KG1 (cell line): ENCODE measurements at places on chromosomes 1 and 21.

- no peak for DNase-seq
Measured at GRCh38 chr1:205442051-205442725, 13.7 kb downstream of the BLACAT1 start.

DNA sequence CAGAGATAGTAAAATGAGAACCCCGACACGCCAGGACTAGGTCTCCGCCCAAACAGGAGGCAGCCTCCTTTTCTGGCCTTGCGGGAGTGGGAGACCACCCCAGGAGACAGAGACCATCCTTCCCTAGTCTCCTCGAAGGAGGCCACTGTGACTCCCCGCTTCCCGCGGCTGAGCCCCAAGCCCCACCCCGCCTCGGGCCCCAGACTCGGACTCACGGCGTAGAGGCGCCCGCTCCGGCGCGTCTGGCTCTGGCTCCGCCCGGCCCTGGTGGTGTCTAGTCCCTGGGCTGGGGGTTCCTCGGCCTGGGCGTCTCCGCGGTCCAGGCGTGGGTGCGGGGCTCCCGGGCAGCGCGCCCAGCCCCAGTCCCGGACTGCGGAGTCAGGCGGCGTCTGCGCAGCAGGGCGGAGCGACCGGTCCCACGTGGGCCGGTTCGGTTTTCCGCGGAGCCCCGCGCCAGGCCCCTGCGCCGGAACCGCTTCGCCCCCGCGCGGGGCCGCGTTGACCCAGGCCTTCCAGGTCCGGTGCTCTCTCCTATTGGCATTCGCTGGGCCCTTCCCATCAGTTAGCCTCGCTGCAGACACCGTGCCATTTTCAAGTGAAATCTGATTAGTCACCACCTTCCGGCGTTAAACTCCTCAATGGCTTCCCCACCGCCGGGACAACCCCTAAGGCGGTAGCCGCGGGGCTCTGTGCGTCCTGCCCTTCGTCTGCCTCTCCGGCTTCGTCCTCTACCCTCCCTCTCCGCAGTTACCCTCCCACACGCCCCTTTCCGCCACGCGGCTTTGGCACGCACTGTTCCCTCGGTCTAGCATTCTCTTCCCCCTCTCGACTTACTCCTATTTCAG is at the start of gene C1orf216:
Gene C1orf216, minus strand, starts transcription at position 393 of the 845 bp plus-strand sequence. CDS start 2,563 bp downstream, outside the sequence.
- no peak for DNase-seq

GRCh38 chr1:6614929-6615785 is 1.6 kb downstream of the PHF13 start:
- no peak for DNase-seq

DNA sequence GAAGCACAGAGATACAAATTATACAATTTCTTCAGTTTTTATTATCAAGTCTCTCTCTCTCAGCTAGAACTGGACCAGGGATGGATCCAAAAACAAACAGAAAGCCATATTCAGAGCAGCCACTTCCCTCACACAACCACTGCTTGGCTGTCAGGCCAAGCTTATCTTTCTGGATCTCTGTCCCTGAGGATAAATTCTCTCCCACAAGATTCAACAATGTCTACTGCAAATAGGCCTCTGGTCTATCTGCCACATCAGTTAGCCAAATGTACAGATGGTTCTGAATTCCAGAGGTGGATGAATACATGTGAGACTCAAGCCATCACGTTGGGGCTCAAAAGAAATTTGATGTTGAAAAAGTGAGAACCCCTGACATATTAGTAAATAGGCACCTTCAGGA is 350.9 kb downstream of the LTN1 start:
- DNase-seq, result no peak

- DNase-seq, result no peak
Measured at GRCh38 chr1:70044832-70045231, 160.5 kb downstream of the LRRC40 start.

GRCh38 chr1:32627596-32628162 is 22.7 kb downstream of the ZBTB8OS start:
- no peak for DNase-seq

DNA sequence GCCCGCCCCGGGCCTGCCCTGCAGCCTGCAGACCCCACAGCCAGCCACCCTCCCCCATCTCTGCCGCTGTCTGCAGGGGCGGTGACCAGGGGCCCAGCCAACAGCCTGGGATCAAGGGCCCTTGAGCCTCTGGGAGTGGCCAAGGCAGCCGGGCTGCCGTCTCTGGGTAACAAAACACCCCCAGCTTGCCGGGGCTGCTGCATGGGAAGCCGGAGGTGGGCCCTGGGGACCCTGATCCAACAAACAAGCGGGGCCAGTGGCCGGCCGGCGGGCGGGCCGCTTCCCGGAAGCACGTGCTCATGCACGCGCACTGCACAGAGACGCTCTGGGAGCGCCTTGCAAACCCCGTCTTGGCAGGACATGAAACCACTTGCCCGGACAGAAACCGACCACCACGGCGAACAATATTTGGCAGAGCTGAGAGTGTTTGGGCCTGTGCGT is 13.2 kb downstream of the MEGF6 start:
- no peak for DNase-seq

- DNase-seq, result no peak
Measured at GRCh38 chr1:28070725-28071593, 17.5 kb downstream of the EYA3 start.

DNA sequence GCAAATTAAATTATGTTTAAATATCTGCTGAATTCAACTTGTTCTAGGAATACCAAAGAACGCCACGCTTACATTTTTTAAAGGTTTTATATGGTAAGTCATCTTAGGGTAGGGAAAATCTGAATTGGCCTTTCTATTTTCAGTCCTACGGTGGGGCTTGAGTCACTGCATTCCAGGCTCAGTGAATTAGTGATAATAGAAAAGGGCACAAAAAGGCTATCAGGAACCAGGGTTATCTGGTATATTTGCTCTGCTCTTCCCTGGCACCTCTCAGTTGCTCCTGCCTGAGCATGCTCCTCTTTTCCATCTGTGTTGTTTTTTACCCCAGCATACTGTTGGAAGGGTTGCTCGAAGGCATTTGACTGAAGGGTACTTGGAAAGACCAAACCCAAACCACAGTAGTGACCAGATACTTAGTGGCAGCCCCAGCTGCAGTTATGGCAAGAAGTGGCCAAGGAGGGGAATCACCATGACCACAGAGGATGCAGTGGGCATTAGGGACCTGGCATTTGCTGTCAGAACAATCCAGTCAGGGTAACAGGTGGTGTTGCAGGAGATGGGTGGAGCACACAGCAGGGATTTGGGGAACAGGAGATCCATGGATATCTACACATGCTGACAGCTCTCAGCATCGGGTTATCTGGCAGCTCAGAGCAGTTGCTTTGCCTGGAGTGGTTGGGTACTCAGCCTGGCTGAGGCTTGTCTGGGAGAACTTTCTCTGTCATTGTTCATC is 2.3 kb downstream of the OVAAL start:
- no peak for DNase-seq

DNA sequence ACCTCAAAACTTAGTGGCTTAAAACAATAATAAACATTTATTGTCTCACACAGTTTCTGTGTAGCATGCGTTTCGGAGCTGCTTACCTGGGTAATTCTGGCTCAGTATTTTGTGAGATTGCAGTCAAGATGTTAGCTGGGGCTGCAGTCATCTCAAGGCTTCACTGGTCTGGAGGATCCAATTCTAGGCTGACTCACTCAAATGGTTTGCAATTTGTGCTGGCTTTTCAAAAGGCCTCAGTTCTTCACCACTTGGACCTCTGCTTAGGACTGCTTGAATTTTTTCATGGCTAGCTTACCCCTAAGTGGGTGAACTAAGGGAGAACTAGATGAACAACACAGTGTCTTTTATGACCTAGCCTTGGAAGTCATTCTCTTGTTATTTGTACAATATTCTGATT is 21.0 kb downstream of the XPR1 start:
- no peak for DNase-seq

DNA sequence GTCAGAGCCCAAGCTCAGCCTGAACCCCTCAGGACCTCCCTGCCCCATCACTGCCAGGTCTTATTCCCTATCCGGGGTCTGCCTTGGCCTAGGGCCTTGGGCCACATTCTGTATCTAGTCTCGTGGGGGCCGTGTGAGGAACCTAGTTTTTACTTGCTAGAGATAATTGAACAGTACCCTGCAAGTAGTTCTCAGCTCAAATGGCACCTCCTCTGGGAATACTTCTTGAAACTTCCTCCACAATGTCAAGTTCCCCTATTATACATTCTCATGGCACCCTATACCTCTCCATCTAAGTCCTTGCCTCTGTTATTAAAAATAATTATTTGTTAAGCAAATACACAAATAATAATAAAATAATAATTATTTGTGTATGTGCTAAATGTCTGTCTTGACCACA is 32.9 kb upstream of the CSF1 start:
- no peak for DNase-seq

DNA sequence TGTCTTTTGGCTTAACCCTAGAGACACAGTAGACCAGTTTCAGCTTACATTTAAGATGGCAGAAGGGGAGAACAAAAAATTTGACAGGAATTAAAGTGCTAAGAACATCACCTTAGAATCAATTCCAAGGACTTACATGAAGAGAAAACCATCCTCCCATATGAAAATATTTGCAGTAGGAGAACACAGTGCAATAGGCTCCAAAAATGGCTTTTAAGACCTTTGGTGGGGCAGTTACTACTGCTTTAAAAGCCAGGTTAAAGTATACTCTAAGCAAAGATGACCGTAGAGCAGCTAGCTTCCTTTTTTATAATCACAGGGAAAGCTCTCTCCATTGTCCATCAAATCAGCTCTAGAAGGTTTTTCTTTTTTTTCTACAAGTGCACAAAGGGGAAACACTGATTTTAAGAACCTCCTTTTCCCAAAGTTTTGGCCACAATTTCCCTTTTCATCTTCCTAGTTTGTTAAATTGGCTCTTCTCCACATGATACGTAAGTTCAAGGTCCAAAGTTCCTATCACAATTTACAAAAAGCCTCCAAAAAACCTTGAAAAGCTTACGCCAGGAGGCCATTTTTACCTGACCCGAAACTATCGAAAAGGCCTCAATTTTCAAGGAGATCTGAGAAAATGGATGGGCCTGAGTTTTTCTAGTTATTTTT is 3.3 kb downstream of the TXNIP start:
- no peak for DNase-seq

GRCh38 chr21:38837806-38838461 is 32.2 kb downstream of the ETS2 start:
- no peak for DNase-seq

DNA sequence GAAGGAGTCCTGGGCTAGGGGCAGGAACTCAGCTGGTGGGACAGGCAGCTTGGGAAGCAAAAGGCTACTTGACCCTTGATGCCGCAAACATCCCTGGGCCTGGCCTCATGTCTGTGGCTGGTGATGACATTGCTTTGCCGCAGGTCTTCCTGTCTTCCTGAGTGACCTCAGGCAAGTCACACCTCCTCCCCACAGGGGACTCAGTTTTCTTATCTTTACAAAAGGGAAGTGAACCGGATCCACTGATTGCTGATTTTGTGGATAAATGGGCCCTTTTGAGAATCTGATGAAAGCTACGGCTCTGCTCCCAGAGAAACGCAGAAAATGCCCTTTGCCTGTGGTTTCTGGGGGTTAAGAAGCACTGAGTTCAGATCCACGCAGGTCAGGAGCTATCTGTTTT is 20.7 kb downstream of the PLOD1 start:
- DNase-seq, result no peak

- DNase-seq, result no peak
Measured at GRCh38 chr1:243620096-243620495, 229.9 kb downstream of the AKT3 start.

- DNase-seq, result no peak
Measured at GRCh38 chr1:86478416-86479156, 9.9 kb downstream of the CLCA1 start.

DNA sequence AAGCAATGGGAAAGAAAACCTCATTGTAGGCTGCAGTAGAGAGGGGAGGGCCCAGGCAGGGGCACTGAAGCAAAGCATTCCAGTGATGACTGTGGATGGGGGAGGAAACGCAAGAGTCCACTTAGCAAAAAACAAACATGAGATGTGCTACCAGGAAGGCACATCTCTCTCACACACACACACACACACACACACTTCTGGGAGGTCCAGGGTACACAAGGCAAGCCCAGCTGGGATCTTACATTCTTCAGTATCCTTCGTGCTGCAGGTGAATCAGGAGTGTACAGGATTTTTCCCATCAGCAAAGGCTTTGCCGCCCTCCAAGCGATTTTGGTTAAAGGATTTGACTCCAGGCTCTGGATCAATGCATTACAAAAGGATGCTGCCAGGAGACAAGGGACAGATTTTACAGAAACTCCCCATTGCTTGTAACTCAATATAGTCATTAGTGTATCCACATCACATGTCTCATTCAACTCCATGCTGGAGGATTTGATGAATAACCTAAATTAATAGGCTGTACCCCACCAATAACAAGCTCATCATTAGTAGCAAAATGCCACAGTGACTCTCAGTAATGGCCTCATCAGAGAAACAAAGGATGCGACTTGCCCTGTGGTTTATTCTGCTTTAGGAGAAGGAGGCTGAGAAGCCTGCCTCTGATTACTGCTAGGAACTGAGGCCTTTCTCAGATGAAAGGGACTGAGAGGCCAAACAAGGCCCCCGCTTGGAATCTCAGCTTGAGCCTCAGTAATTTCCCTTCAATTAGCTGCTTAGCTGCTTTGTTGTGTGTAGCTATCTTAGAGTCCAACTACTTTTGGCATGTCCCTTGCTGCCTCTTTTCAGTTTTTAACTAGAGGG is 41.6 kb downstream of the ABCA4 start:
- no peak for DNase-seq
